ENCODE measurements at places on chromosomes 16 and 17.

DNA sequence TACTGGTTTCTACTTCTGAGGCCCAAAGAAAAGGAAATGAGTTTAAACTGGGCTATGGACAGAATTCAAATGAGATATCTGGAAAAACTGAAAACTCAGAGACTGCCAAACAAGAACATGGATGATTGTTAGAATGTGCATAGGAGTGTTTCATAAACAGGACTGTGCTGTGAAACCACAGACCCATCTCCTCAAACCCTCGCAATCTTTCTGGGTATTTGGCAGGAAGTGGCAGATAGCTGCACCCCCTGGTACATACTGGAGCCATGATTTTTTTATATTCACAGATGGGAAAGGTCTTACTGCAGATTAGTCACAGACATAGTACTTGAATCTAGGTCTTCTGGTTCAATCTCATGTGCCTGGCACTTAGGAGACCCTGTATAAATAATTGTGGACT, 145.0 kb downstream of the CCDC182 start:
- no peak for DNase-seq

DNA sequence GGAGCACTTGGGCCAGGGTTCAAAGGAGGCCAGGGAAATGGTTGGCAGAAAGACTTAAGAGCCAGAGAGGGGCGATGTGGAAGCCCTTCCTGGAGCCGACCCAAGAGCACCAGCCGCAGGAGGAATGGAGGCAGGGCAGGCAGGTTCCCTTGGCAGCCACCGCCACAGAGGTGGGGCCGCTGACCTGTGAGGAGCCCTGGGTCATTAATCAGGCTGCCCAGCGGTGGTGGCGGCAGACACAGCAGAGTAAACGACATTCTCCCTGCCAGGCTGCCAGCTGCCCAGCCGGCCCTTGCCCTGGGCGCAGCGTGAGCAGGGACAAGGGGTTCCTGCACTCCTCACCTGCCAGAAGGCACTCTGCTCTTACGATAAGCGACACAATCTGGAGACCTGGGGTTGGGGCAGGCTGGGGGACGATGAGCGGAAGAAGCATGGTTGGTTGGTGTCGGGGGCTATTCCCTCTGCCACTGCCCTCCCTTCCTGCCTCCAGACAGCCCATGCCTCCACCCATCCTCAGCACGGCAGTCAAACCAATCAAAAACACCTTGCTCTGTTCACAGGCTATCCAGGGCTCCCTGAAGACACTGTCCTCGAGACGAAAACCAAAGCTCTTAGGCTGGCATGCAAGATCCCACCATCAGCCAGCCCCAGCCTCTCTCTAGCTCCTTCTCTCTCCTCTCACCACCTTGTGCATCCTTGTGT, 40.9 kb downstream of the PLXDC1 start:
- no peak for DNase-seq

DNA sequence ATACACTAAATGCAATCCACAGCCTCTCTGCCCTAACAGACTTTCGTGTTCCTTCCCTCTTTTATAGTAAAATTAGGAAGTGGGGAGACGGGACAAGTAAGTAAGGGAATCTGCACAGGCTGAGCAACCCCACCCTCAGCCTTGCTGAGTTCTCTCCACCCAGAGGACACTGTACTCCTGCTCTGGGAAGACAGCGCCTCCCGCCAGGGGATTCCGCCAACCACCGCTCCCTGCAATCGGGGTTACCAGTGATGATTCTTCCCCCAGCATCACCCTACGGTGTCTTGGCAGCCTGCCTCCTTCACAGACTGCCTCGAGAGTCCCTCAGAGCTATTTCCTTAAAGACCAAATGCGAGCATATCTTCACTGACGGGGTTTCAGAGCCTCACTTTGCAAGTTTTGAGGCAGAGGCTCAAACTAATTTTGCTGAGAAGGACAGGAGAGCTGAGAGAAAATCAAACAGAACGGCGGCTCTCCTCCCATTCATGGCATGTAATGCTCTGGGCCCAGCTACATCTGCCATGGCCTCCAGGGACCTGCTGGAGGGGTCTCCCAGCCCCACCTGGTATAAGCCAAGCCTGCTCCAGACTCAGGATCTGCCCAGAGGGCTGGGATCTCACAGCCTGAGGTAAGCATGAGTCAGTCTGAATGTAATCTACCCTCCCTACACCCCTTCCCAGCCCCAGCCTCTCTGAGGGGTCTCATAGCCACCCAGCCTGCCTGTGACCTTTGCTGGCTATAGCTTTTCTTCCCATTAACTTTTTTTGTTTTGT, 22.7 kb upstream of the ASGR2 start:
- no peak for DNase-seq

DNA sequence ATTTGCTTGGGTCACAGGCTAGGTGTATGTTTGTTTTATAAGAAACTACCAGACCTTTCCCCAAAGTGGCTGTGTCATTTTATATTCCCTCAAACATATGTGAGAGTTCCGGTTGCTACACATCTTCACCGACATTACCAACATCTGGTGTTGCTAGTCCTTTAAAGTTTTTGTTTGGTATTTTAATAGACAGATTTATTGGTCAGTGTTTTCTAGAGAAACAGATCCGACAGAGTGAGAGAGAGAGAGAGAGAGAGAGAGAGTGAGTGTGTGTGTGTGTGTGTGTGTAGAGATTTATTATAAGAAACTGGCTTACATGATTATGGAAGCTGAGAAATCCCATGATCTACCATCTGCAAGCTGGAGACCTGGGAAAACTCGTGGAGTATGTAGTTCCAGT, 31.0 kb downstream of the LDHD start:
- no peak for DNase-seq

DNA sequence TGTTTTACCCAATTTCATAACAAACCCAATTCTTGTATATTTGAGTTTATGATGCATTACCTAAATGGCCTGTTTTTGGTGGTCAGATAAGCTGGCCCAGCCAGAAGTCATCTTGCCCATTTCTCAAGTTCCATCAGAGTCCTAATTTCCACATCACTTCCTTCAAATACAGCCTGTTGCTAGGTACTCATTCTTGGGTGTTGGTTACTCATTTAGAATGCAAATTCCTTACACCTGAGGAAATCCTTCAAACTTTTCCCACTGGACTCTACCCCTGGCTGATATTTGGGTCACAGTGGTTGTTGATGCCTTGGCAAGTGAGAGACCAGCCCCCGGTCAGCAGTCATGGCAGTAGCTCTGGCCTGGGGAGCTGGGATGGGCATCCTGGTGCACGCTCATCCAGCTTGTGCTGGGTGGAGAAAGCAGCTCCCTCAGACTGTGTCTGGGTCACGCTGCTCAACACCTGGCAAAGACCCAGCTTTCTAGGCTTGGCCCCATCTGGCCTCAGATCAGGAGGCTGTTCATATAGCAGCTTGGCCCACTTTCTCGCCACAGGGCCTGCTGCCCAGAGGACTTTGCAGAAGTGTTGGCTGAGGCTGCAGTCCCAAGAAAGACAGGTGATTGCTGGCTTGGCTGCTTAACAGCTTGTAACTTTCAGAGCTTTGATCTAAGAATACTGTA, 25.8 kb downstream of the WSB1 start:
- DNase-seq: no peak

DNA sequence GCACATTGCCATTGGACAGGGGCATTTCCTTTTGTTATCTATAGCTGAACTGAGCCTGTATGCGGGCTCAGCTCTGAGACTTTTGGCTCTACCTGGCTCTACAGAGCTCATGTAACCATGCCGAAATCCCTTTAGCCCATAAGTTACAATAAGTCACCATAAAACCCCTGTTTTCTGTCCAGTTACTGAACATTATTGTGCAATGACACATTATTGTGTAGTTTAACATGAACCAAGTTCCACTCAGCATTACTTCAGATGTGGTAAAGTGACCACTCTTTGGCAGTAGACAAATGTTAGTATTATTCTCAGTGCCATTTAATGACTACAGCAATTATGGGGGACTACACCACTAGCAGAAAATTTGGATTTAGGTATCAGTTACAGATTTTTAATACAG, 65.4 kb upstream of the RASL10B start:
- no peak for DNase-seq

GRCh38 chr17:29059281-29059680, 16.3 kb downstream of the PIPOX start:
- DNase-seq: no peak

- DNase-seq: no peak
These were observed 8.7 kb downstream of the TMEM204 start for GRCh38 chr16:1542166-1542500.

GRCh38 chr17:77356690-77357201, 216.0 kb downstream of the SEC14L1 start:
- DNase-seq: no peak

- no peak for DNase-seq
These were observed 26.1 kb downstream of the GAS7 start for GRCh38 chr17:10172241-10172741.

- no peak for DNase-seq
These were observed 14.3 kb downstream of the LRRC75A start for GRCh38 chr17:16477666-16478065.

DNA sequence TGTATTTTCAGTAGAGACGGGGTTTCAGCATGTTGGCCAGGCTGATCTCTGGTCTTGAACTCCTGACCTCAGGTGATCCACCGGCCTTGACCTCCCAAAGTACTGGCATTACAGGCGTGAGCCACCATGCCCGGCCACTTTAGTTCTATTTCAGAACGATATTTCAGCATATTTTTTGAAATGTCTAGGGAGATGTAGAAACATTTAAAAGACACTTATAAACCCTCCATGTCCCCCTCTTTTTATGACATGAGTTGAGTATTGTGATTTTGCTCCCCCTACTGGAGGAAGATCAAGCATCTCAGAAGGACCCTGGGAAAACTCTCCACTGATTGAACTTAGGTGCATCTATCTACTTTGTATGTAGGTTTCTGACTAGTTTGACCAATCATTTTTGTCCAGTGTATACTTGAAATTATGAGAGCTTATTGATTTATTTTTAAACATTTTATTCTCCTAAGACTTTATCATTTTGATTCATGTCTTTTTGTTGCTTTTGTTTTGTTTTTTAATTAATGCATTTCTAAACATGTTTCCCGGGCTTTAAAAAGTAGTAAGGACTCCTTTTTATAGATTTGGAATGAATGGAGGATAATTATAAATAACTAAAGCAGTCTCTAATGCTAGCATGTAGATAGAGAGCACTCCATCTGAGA, 105.1 kb downstream of the CHD9 start:
- no peak for DNase-seq

DNA sequence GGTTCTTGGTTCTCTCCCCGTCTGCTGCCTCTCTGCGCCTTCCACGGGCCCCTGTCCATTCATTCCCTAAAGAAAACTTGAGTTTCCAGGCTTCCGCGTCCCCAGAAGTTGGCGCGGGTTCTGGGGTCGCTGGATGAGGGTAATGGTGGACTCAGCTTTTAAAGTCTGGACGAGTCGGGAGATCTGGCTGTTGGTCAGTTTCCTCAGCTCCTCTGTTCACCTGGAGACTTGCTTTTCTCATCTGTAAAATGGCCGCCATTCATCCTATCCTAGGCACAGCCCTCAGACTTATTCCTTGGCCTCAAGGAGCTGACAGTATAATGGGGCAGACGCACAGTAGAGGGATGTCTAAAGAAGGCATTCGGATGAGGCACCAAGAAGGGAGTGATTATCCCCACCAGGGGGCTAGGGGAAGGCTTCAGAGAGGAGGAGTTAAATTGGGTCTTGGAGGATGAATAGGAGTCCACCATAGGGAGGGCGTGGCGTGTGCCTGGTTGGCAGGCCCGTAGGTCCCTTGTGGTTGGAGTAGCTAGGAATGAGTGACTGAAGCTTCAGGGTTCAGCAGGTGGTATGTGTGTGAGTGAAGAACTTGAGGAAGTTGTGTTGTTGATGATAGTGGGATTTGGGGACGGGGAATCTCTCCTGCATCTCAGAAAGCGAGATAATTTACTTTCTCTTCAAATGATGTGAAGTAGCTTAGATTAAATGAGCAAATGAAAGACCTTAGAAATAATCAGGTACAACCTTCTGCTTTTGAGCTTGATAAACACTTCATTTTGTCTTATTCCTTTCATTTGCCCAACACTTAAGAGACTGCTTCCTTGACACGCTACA, 652 bp downstream of the VPS35L start:
- DNase-seq: no peak

- DNase-seq: no peak
These were observed 26.0 kb downstream of the TRIM25 start for GRCh38 chr17:56887552-56888467.

DNA sequence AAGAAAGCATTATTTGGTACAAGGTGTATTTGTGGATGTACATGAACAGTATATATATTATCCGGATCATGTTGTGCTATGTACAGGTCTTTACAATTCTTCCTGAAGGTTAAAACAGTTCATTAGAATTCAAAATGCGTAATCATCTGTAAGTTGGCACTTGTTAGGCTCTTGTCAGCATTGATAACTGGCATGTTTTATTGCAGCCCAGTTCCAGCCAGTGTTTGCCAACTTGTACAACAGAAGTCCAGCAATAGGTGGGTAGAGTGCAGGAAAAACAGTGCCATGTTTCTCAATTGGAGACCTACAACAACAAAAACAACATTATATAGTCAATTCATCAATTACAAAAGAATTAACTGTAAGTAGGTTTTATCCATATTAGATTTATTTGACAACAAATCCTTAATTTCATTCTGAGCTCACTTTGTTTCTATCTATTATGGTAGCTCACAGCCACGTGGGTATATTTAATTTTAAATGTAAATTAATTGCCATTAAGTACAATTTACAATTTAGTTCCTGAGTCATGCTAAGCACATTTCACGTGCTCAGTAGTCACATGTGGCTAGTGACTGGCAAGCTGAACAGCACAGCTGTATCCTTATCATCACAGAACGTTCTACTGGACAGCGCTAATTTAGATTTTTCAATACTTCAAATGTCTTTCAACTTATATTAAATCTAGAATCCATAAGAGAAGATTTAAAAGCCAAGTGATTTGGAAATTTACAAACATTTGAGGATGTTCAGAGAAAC, 8.6 kb upstream of the ANKFY1 start:
- no peak for DNase-seq

GRCh38 chr16:85935974-85936760, 37.2 kb downstream of the IRF8 start:
- no peak for DNase-seq

DNA sequence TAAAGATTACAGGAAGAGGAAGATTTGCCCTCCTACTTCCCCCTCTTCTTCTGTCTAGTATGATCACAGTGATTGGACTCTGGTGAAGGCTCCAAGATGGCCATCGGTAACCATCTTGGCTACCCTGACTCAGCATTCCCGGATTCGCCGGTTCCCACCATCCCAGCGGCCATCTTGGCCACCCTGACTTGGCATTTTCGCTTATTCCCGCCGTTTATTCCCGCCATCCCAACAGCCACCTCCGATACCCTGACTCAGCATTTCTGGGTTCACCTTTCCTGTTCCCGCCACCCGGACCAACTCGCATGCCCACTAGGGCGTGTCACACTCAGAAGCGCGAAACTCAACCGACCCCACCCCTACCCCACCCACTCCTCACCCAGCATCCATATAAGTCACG, 95.4 kb upstream of the GRIN2A start:
- no peak for DNase-seq

DNA sequence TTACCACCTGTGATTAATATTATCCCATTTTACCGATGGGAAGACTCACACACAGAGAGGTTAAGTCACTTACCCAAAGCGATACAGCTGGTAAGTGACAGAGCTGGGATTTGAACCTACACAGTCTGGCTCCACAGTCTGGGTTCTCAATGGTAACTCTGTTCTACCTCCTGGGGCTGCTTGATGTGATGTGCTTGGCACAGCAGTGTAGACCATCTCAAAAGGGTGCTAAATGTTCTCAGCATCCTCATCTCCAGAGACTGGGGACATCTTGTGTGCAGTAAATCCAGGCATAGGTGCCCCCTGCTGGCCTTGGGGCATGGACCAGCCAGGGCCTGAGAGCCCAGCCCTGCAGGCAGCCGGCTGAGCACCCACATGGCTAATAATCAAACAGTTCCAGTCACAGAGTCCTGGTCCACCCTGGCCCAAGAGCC, 15.4 kb upstream of the KATNB1 start:
- peak; percentile 13 for DNase-seq

Data from GOT3 (cell line).